ENCODE measurements at places on chromosomes 4 and X. TPM values are rescaled to one million over a fixed set of nuclear protein-coding genes. Genes with fewer than 3 reads are reported as not detected.

The RTL3 gene
- total RNA-seq, result not detected

The SRD5A3 gene
- total RNA-seq, result 17.6 TPM

The OTC gene
- not detected for total RNA-seq

The HSFX4 gene
- not detected for total RNA-seq

The CXorf49 gene
- total RNA-seq, result not detected

The XPNPEP2 gene
- total RNA-seq, result 3.5 TPM

The VCX gene
- 0.41 TPM for total RNA-seq

The CLGN gene
- total RNA-seq, result 1.8 TPM

The MAGED4 gene
- total RNA-seq, result 80.2 TPM

The CXCL11 gene
- total RNA-seq, result not detected

The FAM149A gene
- 13.6 TPM for total RNA-seq

The RHOH gene
- total RNA-seq, result 0.29 TPM

The ANXA10 gene
- not detected for total RNA-seq

The NPY2R gene
- total RNA-seq, result not detected

The HSPA4L gene
- 5.2 TPM for total RNA-seq

- peak; percentile 52 for DNase-seq
Observed at GRCh38 chrX:70444326-70444945, at the start of gene DLG3. Gene DLG3 (plus strand): TSS chrX:70444835. CDS start chrX:70445202, 367 bp downstream.

DNA sequence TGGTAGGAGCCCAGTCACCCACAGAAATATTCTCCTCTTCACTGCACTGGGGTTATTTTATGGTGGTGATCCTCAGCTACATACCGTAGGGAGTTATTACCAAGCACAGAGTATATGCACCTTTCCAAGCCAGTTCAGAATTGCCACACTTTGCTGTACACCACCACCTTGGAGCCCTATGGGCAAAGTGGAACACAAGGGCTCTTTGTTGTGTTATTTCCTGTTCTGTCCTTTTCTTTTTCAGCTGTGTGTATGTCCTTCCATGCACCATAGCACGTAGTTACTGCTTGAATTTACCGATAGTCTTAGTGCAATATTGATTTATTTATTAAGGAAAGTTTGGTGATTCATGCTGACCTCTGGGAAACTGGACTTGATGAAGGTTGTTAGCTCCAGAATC, 8.3 kb downstream of the RNF128 start:
- no peak for DNase-seq

GRCh38 chrX:105894721-105895120, 72.4 kb downstream of the NRK start:
- no peak for DNase-seq

- DNase-seq, result no peak
Observed at GRCh38 chr4:145154573-145154972, 25.8 kb downstream of the OTUD4 start.

GRCh38 chr4:76518241-76518640, 83.2 kb downstream of the SHROOM3 start:
- DNase-seq, result no peak

DNA sequence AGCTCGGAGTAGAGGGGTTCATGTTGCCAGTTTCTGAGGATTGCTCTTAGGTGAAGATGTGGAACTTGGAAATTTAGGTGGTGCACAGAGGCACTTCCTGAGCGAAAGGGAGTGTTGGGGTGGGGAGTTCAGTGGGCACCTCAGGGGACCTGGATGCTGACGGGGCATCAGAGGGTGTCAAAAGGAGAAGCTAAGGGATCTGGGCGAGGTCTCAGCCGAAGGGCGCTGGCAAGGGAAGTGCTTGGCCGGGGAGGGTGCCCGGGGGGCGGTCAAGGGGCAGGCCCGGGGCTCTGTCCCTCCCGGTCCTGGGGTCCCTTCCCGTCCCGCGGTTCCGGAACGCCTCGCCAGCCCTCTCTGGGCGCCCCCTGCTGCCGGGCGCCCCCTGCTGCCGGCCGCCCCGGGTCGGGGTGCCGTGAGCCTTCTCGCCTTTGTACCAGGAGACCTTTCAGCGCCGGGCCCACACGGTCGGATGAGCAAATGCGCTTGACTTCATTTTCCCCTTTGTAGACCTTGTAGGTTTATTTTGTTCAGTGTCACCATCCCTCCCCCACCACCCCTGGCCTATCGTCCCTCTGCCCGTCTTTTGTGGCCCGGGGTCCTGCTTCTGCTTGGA, 3.0 kb upstream of the PHOX2B start:
- DNase-seq, result no peak

DNA sequence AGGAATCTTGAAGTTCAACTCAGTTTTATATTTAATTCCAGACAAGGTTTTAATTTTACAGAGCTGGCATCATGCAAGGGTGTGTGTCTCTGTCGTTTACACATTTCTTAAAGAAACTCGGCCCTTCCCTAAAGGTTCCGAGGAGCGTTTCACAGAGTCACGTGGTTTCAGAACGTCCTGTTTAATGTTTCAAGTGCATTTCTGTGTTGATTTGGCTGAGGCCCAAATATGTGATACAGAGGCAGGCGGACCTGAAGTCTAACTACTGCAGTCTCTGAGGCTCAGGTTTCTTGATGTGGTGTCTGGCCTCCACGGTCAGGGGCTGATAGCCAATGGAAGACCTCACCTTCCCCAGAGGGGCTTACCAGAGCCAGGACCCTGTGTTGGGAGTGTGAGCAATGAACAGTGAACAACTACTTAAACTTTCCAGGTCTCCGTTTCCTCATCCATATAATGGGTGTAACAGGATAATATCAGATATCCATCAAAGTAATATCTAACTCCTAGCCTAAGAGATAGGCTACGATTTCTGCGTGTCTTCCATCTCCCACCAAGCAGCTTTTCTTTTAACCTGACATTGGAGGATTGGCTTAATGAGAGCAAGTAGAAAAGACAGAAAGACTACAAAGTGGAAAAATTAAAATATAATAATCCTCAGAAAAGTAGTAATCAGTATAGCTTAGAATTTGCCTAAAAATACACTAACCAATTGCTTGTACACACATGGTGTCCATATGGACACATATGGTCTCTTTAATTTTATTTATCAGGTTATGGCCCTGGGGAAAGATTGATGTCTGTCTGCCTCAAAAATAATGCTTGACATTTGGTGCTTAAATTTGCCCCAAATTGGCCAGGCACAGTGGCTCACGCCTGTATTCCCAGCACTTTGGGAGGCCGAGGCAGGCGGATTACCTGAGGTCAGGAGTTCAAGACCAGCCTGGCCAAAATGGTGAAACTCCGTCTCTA, 50.0 kb upstream of the TRIM2 start:
- no peak for DNase-seq

DNA sequence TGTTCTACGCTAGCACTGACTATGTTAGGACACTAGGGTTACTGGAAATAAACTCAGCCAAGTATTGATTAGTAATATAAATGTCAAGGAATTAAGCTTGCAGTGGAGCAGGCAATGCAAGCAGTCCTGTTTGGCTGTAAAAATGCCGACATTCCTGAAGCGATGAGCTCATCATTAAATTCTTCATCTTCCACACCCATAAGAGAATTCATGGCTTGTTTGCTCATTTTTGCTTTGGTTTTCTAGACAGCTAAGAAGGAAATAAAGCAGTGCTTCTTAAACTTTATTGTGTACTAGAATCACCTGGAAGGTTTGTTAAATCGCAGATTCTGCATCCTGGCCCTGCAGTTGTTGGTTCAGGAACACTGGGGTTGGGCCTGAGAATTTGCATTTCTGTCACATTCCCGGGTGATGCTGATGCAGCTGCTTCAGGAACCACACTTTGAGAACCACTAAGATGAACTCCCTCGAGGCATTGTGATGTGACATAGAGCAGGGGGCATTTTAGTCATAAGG, 17.8 kb downstream of the ANXA3 start:
- no peak for DNase-seq

- no peak for DNase-seq
Observed at GRCh38 chr4:8069102-8069752, 89.4 kb downstream of the ABLIM2 start.

GRCh38 chr4:150308824-150309472, 230.7 kb downstream of the DCLK2 start:
- no peak for DNase-seq

- DNase-seq, result no peak
Observed at GRCh38 chr4:171727185-171727584, 86.0 kb upstream of the GALNTL6 start.

DNA sequence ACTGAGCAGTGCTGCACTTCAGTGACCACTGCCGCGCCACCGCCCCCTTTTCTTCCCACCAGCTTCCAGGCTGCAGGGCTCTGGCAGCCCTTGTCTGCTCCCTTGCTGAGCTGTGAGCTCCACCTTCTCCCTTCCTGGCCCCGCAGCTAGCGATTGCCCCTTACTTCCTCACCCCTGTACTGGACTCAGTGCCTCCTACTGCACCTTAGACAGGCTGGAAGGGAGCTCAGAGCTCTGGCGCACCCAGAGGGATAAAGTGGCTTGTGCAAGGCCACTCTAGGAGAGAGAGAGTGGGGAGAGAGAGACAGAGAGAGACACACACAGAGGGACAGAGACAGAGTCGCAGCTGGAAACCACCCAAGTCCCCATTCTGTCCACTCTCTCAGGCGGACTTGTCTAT, 6.0 kb downstream of the RASL11B start:
- DNase-seq, result no peak

- no peak for DNase-seq
Observed at GRCh38 chr4:7807351-7807921, 132.2 kb downstream of the AFAP1 start.

DNA sequence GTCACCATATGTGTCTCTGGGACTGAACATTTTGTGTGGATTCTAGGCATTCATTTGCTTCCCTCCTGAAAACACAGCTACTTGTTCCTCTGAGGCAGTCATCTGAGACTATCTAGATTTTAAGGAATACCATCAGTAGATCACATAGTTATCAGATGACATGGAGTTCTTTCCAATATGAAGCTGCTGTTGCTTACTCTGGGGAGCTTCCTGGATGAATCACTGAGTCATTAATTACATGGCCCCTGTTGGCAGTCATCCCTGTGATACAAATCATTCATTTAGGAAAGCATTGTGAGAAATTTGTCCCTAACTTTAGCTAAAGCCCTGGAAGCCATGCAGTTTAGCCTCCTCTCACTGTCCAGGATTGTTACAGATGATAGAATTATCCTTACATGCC, 98.2 kb upstream of the ARSJ start:
- no peak for DNase-seq

DNA sequence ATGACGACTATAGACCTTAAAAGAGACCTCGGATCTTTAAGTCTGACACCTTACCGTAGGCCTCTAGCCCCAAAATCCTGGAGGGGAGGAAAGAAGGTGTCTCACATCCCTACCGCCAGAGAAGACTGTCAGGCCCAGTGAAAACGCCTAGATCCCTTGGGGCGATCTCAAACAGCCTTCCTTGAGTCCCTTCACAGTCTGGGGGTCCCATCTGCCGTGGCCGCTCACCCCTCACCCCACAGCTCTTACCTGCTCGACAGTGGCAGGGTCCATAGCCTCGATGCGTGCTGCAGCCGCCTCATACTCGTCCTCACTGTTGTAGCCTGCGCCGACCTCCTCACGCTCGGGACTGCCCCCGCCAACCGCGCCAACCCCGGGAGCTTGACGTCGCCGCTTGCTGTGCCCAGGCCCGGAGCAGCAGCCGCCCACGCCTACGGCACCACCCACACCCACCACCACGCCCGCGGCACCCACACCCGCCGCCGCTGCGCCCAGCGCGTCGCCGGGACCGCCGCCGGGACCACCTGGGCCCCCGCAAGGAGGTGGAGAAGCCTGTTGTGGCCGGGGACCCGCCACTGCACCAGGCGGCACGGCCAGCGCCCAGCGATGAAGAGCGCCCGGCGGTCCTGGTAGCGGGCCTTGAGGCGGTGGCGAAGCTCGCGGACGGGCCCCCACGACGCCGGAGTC, 536 bp downstream of the OTUD5 start:
- no peak for DNase-seq

- no peak for DNase-seq
Observed at GRCh38 chrX:36314303-36314702, 394.8 kb downstream of the CFAP47 start.

DNA sequence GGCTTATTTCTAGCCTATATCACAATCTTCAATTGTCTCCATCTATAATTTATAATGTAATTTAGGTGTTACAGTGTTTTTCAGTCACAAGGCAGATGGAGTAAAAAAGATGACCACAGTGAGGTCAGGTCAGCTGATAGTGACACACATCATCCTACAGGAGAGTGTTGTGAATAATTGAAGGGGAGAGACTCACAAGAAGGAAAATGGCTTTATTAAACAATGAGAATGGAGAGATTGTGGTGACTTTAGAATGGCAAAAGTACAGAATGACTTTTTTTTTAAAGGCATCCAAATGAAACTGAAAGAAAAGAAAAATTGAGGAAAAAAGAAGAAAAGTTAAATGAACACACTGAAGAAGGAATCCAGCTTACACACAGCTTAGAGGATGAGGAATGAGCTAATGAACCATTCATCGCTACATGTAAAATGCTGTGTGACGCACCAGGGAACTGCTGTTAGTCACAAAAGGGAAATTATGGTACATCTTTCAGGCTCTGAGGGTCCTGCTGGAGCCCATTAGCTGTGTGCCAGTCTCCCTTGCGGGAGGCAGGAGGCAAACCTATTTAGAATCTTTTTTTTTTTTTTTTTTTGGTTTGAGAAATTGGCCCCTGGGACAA, 56.6 kb downstream of the SPRY1 start:
- no peak for DNase-seq

DNA sequence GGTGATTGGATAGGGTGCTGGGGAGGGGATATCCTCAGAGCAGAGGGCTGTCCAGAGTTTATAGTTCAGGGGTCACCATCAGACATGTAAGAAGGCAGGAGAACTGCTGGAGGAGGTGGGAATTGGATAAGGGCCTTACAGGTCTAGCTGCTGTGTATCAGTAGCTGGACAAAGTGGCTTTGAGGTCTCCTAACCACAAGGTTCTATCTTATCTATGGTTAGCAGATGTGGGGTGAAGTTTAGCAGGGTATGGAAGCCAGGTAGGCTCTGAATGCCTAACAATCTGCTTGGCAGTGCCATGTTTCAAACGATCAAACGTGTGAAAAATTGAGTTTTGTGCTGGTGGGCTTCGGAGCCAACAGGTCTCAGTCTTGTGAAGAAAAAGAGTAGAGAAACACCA, 32.1 kb upstream of the MAGEA8 start:
- DNase-seq, result no peak

DNA sequence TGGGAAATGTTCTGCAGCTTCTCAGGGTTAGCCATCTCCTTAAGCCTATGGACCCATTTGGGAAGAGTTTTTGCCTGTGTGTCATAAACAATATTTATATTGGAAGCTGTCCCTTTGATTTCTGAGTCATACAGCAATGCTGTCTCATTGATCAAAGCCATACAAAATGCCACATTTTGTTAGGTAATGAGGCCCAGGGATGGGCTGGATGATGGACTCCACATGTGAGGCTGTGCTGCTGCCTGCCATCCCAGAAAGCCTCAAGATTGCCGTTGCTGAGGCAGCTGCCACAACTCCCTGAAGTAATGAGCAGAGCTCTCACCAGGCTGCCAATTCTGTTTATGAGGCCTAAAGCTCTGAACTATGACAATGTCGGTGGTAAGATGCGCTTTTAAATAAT, 12.2 kb upstream of the GJB1 start:
- no peak for DNase-seq

- DNase-seq, result no peak
Observed at GRCh38 chr4:153365003-153365402, 20.5 kb downstream of the MND1 start.

DNA sequence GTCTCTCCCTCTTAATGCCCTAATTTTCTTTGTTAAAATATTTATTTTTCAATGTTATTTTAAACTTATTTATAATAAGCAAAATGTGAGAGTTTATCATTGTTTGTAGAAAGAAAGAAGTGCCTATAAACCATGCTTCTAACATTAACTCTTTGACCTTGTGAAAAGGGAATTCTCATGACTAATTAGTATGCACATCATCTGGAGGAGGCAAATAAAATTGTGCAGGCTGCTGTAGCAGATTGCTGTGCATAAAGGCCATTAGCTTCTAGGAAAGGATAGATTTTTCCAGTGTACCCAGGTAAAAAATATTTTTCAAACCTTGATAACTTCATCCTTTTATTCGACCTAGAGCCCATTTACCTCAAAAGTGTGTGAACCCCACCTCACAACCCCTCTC, 84.6 kb upstream of the GUCY1A1 start:
- DNase-seq, result no peak

All from mesothelial cell of epicardium (in vitro differentiated cells).